EL (cell line): ENCODE measurements at places on chromosomes 1 and 21.

- peak; percentile 50 for DNase-seq
These were observed 33.8 kb downstream of the DUSP10 start for GRCh38 chr1:221708076-221708571.

DNA sequence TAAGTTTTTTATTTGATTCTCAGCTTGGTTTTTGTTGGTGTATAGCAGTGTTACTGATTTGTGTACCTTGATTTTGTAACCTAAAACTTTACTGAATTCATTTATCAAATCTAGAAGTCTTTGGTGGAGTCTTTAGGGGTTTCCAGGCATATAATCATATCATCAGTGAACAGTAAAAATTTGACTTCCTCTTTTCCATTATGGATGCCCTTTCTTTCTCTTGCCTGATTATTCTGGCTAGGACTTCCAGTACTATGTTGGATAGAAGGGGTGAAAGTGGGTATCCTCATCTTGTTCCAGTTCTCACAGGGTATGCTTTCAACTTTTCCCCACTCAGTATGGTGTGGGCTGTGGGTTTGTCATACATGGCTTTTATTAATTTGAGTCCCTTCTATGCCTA is 23.6 kb upstream of the MAB21L3 start:
- no peak for DNase-seq

GRCh38 chr1:229253151-229253974 is 17.5 kb upstream of the RAB4A start:
- DNase-seq: no peak

DNA sequence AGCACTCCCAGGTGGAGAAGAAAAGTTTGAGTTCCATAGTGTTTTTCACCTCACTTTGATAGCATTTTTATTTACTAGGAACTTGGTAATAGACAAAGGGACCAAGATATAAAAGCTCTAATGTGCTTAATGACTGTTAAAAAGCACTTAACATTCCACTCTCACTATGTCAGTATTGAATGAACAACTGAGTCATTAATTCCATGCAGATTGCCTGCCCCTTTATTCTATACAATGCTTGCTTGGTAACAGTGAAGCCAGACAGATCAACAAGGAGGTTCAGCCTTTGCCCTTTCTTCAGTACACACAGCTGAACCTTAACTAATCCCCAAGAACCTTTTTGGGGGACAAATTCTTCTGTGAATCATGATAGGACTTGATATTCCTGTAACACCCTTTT is 425.5 kb downstream of the NUF2 start:
- peak; percentile 6 for DNase-seq

GRCh38 chr1:15282038-15282437 is 35.0 kb downstream of the FHAD1 start:
- no peak for DNase-seq

- no peak for DNase-seq
These were observed 1761.9 kb downstream of the PLA2G4A start for GRCh38 chr1:188590641-188591040.

DNA sequence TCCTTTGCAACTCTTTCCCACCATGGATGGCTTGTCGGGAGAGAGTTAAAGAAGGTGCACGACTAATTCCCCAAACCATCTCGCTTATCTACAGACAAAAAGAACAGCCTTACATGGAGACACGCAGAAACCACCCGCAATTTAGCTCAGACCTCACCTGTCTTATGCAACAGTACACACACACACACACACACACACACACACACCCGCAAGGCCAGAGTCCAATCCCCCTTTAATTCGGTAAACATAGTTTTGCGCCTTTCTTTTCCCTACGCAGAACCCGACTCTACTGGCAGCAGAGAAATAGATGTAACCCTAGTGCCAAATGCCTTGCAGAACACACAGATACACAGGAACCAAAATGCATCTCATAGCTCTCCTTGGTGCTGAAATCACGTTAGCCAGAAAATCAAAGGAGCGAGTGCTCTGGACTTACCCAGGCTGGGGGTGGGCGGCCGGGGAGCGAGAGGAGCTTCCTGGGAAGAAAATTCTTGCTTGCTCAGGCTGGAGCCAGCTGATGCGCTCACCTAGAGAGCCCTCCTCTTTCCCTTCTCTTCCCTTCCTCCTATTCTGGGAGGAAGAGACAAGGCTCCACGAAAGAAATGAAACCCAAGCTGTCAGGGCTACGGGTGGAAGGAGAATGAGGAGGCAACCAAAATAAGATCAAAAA is 470 bp downstream of the TNR start:
- DNase-seq: peak; percentile 6

DNA sequence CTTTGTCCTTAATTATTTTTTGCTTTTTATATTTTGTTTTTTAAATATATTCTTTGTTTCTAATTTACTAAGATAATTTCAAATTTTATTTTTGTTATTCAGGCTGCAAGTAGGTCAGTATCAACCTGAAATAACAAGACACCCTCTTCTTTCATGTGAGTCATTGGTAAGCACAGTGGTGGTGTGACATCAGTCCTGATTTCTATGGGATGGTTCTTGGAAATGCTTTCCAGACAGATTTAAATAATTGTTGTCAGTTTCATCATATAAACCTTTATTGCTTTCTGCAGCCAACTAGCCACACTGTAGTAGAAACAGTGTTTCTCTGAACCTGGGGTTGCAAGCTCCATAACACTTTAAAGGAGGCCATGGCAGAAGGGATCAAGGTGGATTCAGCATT is 157.5 kb upstream of the C21orf91 start:
- no peak for DNase-seq

DNA sequence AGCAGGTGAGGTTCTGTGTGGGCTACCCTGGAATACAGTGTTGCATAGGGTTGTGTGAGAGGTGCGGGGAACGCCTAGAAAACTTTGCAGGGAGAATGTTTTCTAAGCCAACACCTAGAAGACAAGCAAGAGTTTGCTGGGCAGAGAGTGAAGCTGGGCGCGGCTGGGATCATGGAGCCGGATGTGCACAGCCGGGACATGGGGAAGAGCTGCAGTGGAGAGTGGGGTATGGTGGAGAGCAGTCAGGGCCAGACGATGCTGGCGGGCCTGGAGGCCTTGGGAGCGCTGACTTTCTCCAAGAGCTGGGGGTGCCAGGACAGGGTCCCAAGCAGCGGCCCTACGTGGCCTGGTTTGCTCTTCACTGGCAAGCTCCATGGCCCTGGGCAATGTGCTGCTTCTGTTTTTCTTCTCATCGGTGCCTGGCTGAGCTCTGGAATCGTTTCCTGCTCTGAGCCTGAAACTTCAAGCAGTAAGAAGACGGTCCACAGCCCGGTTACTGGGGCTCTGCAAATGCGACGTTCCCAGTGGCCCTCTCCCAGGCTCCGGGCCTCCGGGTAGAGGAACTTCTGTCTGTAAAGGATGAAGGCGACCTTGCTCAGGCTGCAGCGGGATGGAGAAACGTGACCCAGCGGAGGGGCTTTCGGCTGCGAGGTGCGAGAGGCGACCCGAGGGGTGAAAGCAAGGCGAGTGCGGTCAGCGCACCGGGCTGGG is 51.9 kb upstream of the CD34 start:
- DNase-seq: peak; percentile 25

GRCh38 chr1:118335331-118335732 is 150.3 kb upstream of the SPAG17 start:
- peak; percentile 82 for DNase-seq

GRCh38 chr1:6205849-6206519 is at the start of gene RNF207:
Gene RNF207, plus strand, starts transcription at chr1:6206119. Its CDS starts 417 bp downstream, at chr1:6206536.
- peak; percentile 83 for DNase-seq

DNA sequence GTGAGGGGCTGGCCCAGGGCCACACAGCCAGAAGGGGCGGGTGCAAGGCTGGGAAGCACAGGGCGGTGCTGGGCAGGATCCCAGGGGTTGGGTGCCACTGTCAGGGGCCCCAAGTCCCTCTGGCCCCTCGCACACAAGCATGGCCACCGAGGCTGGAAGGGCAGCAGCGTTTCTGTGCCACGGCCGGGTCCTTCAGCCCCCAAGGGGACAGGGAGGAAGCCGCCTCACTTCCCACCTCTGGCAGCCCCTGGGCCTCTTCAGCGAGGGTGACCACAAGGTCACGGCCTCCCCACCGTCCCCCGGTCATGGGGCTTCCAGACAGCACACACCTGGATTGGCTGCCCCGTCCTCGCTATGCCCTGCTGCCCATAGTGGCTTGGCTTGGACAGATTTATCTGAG is 77.1 kb upstream of the TTC34 start:
- no peak for DNase-seq

GRCh38 chr1:92907949-92908684 is 53.1 kb downstream of the DIPK1A start:
- peak; percentile 59 for DNase-seq

GRCh38 chr1:248670003-248670402 is 14.7 kb upstream of the OR2T27 start:
- DNase-seq: no peak
